ENCODE measurements at places on chromosomes 11 and 22.

DNA sequence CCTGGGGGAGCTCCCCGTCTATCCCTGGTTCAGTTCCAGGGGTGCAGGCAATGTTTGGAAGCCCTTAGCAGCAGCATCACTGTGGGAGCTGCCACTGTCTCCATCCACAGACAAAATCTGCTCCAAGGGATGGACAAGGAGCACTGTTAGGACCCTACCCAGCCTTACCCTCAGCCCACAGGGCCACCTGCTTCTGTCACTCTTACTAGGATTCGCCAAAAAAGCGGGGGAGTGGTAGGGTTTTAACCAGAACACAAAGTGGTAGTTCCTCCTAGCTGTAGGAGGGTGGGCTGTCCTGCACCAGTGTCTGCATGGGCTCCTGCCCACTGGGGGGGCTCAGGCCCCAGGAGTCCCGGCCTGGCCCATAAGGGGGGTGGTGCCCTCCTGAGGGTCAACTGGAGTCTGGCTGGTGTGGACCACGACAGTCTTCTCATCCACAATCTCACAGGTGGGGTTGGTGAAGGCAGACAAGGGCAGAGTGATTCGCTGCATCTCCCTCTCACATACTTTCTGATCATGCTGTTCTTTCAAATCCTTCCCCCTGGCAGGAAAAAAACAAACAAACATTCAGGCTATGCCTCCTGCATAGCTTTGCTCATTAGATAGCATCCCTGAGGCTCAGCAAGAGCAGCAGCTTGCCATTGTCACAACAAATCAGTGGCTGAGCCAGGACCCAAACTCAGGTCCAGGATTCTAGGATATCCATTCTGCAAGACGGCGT lies 9.4 kb downstream of the PIK3IP1 start:
- DNase-seq: no peak

GRCh38 chr22:47678636-47679287 lies 916.3 kb downstream of the TBC1D22A start:
- DNase-seq: no peak

GRCh38 chr11:115324581-115325432 lies 179.4 kb downstream of the CADM1 start:
- peak; percentile 79 for DNase-seq

DNA sequence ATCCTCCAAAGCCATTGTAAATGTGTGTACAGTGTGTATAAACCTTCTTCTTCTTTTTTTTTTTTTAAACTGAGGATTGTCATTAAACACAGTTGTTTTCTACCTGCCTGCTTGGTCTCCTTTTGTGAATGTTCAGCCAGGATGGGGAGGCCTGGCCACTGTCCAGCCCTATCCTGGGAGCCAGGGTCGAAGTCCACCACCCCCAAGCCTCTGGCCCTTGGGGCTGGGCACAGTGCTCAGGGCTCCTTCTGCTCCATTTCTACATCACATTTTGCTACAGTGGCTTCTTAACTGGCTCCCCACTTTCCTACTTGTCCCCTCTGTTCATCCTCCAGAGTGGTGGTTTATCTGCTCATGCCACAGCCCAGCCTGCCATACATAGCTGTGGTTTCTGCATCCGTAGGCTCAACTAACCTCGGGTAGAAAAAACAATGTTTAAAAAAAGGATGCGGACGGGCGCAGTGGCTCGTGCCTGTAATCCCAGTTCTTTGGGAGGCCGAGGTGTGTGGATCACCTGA lies 2.5 kb upstream of the SMARCB1 start:
- DNase-seq: no peak

- no peak for DNase-seq
These were observed 22.0 kb upstream of the PHOX2A start for GRCh38 chr11:72265951-72266350.

- no peak for DNase-seq
These were observed 51.6 kb upstream of the APOA1 start for GRCh38 chr11:116888884-116889549.

GRCh38 chr11:75536786-75537641 lies 11.3 kb upstream of the GDPD5 start:
- peak; percentile 59 for DNase-seq

- DNase-seq: no peak
These were observed 34.1 kb upstream of the GLYATL1 start for GRCh38 chr11:58905011-58905720.

- DNase-seq: no peak
These were observed 10.3 kb upstream of the THOC5 start for GRCh38 chr22:29563652-29564460.

- DNase-seq: no peak
These were observed 44.8 kb upstream of the ISX start for GRCh38 chr22:35021161-35021560.

DNA sequence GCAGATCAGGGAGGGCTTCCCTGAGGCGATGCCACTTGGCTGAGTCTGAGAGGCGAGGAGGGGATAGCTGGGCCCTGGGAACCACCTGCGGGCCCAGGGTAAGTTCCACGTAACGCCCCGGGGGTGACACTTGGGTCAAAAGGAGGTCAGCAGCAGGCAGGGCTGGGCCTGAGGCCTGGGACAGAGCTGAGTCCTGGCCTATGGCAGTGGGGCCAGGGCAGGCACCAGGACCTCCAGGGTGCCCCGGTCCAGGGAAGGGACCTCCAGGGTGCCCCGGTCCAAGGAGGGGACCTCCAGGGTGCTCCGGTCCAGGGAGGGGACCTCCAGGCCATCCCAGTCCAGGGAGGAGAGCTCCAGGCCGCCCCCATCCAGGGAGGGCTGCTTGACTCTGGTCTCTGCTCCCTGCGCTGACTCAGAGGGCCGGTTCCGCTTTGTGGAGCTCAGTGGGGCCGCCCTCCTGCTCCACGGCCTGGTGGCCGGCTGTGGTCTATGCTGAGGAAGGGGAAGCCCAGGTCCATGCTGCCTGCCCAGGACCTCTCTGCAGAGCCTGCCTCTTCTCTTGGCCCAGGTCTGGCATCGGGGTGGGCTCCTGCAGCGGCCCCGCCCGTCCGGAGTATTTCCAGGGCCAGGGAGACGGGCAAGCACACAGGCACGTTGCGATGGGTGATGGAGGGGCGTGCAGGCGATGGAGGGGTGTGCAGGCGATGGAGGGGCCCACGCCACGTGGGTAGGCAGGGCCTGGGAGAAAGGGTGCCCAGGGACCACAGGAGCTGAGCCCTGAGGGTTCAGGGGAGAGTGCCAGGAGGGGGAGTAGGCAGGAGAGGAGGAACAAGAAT lies 19.5 kb upstream of the WNT7B start:
- DNase-seq: no peak

DNA sequence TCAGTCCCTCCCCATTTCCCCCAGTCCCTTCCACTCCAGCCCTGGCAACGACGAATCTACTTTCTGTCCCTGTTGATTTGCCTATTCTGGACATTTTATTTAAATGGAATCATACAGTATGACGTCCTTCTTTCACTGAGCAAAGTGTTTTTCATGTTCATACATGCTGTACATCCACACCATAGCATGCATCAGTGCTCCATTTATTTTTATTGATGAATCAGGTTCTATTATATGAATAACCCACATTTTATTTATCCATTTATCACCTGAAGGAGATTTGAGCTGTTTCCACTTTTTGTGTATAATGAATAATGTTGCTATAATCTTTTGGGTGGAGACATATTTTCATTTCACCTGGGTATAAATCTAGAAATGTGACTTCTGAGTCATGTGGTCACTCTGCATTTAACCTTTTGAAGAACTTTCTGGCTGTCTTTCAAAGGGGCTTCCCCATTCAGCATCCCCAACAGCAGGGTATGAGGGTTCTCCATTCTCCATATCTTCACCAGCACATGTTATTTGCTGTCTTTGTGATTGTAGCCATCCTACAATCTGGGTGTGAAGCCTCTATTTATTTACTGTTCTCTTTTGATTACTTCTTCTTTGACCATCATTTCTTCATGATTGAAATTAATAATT lies 531.7 kb downstream of the ETS1 start:
- no peak for DNase-seq

DNA sequence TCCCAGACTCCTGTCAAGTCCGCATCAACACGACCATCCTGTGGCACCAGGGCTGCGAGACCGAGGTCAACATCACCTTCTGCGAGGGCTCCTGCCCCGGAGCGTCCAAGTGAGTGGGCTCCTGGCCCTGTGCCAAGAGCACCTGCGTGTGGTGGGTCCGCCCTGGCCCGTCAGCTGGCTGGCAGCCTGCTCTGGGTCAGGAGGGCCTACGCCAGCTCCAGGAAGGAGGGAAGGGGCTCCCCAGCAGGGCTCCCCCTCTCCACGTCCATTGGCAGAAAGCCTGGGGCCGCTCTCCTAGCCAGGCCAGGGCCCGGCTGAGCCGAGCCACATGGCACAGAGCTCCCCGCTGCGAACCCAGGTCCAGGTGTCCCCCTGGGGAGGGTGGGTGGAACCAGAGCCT lies 37.8 kb downstream of the MUC5B start:
- DNase-seq: no peak

DNA sequence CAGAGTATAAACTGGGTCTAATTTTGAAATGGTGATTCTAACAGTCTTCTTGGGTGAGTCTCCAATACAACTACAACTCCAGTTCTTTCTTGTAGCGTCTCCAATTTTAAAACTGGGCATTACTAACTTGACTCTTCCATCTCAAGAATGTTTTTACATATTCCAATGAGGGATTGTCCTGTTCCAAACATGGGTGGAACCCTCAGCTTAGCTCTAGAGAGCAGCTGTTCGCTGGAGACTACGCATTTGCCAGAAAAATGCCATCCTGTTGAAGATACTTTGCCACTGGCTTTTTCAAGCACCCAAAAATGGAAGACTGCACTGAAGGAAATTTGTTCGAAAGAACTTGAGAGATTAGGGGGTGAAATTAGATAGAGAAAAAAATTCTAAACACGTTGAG lies 870.0 kb downstream of the NTM start:
- no peak for DNase-seq

DNA sequence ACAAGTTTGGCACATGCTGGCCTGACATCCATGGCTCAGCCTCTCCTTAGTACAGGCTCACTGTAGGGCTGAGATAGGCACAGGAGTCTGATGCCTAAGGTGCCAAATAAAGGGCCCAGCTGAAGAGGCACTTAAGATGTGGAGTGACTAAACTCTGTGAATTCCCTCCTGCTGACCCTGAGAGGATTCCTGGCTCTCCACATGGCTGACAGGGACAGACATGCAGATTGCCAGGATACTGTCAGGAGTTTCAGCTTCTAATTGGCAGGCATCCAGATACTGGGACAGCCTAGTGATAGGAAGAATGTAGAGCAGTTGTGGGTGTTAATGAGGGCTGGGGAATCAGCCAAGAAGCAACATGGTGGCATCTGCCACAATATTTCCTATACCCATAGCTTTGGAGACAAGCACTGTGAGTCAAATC lies 558.7 kb downstream of the INSC start:
- no peak for DNase-seq

GRCh38 chr22:23065069-23065451 lies 5.3 kb upstream of the GNAZ start:
- DNase-seq: no peak

- no peak for DNase-seq
These were observed 103.7 kb downstream of the GAB2 start for GRCh38 chr11:78313898-78314297.

- DNase-seq: no peak
These were observed 595.8 kb upstream of the CADM1 start for GRCh38 chr11:116100016-116100415.

GRCh38 chr11:117931331-117931950 lies 2.2 kb upstream of the TMPRSS13 start:
- no peak for DNase-seq

DNA sequence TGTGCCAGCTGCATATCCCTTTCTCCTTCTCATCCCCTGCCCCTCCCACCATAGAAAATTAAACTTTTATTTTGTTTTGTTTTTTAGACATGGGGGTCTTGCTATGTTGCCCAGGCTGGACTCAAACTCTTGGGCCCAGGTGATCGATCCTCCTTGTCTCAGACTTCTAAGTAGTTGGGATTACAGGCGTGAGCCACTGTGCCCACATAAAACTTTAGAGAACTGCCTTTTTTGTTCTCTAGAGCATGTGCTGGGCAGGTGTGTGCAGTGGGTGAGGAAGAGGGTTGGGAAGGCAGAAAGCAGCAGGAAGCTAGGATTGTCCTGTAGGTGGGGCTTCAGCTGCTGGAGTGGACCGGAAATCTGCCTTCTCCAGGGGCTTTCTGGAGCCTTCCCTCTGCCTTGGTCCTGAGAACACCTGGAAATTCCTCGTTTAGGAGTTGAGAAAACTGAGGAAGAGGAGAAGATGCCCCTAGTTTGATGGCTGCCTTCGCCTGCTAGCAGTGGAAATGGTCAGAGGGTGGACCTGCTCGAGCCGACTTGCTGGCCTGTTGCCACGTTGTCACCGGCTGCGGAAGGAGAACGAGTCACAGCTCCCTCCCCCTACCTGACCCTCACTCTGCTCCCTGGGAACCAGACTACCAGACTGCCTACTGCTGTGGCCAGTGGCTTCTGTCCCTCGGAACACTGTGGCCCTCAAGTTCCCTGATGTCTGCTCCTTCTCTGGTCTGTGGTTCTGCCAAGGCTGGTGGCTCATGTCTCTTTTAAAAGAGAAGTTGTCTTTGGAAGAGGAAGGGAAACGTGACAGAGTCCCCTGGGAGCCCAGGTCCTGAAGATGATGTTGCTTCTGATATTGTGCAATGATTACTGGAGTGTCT lies 4.0 kb downstream of the ST14 start:
- peak; percentile 70 for DNase-seq

DNA sequence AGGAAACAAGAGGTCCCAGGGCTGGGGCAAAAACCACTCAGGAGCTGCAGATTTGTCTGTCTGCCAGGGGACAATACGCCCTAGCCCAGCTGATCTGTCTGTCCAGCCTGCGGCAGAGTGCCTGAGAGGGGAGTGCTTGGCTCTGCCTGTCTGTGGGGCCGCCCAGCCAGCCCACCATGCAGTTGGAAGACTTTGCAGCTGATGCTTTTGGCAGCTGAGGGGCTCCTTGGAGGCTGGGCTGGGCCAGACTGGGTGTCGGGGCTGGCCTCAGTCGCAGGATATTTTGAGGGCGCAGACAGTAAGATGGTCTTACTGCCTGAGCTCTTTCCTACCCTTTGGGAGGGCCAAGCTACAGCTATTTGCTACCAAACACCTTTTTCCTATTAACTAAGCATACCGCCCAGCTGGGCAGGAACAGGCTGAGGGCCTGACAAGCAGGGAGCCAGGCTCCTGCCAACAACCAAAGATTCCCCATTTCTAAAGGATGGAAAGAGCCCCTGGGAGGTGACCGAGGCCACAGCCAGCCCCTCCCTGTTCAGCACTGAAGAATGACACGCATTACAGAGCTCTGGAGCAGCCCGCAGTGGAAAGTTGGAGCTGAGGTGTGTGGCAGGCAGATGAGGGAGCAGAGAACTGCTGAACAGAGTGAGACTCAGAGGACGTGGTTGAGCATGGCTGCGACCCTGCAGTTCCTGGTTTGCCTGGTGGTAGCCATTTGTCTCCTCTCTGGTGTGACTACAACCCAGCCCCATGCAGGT lies at the start of gene FAM180B:
FAM180B (plus strand) TSS at position 581 of the 758 bp plus-strand sequence; CDS start at position 672, 91 bp downstream.
- no peak for DNase-seq

Data from OCI-LY7 (cell line).